ENCODE measurements at places on chromosomes 4 and X.

GRCh38 chrX:74421740-74422352 lies 553 bp downstream of the SLC16A2 start:
- no peak for DNase-seq

- DNase-seq, result no peak
These were observed 22.8 kb downstream of the PDLIM3 start for GRCh38 chr4:185512516-185512915.

DNA sequence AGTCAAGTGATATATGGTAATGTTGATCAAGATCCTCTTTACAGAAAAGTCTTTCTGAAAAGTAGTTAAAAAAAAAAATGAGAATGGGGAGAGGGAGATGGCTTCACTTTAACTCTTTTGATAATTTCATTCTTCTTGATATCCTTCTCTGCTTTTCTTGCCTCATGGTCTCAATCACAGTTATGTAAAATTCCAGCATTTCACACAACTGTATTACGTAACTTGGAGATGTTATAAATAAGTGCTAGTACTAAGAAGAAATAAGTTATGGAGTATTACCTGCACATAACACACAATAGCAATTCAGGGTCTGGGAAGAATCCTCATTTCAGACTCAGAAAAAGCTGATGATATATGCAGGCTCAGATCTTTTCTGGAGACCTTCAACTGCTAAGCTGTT lies 22.0 kb downstream of the RUFY3 start:
- DNase-seq, result no peak

DNA sequence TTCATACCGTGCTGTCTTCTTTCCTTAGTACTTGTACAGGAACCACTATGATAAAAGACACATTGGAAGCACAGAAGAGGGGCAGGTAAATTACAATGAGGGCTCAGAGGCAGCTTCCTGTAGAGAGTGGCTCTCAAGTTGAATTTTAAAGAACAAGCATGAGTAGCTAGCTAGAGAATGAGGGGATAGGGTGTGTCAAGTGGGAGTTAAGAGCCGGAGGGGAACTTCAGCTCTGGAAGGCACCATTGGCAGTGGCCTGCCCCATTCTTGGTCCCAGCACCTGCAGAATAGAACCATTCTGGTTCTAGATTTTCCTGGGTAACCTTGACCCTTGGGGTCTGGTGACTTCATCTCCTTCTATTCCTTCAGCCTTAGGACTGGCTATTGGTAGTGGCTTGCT lies 34.0 kb upstream of the JADE1 start:
- DNase-seq, result no peak

GRCh38 chrX:7926914-7927258 lies 327 bp downstream of the PNPLA4 start:
- peak; percentile 29 for DNase-seq

DNA sequence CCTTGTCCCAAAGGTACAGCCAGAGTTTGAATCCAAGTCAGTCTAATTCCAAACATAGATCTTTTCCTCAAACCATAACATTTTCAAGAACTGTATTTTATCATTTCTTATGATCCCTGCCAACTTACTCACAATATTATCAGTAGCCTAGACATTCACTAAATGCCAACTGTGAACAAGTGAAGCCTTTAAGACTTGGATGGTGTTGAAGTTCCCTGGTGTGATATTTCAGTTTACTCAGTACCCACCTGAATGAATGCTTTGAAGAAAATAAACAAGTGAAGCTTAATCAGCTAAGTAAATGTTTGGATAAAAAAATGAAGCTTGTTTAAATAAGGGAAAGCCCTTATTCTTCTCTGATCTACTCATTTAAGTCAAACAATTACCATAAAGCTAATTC lies 1028.3 kb downstream of the DMD start:
- no peak for DNase-seq
